Activated CD8-positive, alpha-beta memory T cell treated with anti-CD3 and anti-CD28 coated beads for 24 hours (primary cell): ENCODE measurements at places on chromosomes 4 and X.

GRCh38 chrX:111857534-111858060, 18.4 kb upstream of the TRPC5OS start:
- no peak for DNase-seq

- DNase-seq = no peak
Observed at GRCh38 chr4:129429581-129430320, 333.8 kb downstream of the C4orf33 start.

- no peak for DNase-seq
Observed at GRCh38 chrX:6384371-6384770, 150.5 kb downstream of the VCX3A start.

GRCh38 chr4:53009824-53010223, 147.7 kb downstream of the RASL11B start:
- DNase-seq = no peak

- DNase-seq = no peak
Observed at GRCh38 chr4:163300445-163300844, 32.0 kb downstream of the NPY1R start.
